Right ventricle myocardium inferior (tissue), 1 donor: ENCODE measurements at places on chromosomes 11 and 22.

GRCh38 chr22:29394931-29395581 lies 6.7 kb upstream of the AP1B1 start:
- no peak for DNase-seq

DNA sequence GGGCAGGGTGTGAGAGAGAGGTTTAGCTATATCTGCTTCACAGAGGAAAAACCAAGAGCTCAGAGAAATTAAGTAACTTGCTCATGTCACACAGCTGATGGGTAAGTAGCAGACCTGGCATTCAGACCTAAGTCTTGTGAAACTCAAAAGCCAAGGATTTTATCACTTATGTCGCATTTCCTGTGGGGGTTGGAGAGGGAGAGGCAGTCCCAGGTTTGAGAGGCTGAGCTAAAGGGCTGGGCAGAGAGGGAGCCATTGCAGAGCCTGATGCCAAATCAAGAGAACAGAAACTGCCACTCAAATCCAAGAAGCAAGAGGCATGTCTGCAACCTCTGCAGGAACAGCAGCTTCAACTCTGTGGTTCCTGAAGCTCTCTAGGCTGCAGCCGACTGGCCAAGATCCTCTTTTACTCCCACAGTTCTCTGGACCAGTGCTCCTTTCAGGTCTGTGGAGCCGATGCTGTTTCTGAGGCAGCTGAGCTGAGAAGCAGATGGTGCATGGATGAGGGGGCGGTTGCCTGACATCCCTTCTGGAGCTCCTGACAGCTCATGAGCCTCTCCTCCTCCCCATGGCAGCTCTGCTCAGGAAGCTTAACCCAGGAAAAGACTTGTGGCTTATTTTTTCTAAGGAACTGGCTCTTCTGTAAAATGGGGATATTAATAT lies 47.6 kb upstream of the NAV2 start:
- no peak for DNase-seq

- no peak for DNase-seq
These were observed 8.1 kb downstream of the RIC8A start for GRCh38 chr11:215581-216037.

- no peak for DNase-seq
These were observed 71.9 kb downstream of the BLID start for GRCh38 chr11:122044086-122044485.

- no peak for DNase-seq
These were observed 43.4 kb downstream of the GRAMD4 start for GRCh38 chr22:46663436-46664100.

- peak; percentile 26 for DNase-seq
These were observed 12.7 kb upstream of the MIEF1 start for GRCh38 chr22:39489094-39490068.

DNA sequence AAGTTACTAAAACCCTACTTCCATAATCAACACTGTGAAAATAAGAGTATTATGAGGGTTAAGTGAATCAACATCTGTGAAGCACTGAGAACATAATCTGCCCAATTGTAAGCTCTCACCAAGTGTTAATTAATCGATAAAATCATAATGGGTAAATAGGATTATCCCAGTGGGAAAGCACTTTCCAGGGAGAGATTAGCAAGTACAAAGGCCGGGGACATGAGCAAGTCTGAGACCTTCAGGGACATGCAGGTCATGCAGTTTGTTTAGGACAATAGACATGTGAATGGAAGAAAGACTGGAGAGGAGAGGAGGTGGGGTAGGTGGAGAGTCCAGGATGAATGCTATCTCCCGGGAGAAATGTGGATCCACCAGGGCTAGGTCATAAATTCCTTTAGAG lies 57.8 kb upstream of the FIBIN start:
- no peak for DNase-seq

DNA sequence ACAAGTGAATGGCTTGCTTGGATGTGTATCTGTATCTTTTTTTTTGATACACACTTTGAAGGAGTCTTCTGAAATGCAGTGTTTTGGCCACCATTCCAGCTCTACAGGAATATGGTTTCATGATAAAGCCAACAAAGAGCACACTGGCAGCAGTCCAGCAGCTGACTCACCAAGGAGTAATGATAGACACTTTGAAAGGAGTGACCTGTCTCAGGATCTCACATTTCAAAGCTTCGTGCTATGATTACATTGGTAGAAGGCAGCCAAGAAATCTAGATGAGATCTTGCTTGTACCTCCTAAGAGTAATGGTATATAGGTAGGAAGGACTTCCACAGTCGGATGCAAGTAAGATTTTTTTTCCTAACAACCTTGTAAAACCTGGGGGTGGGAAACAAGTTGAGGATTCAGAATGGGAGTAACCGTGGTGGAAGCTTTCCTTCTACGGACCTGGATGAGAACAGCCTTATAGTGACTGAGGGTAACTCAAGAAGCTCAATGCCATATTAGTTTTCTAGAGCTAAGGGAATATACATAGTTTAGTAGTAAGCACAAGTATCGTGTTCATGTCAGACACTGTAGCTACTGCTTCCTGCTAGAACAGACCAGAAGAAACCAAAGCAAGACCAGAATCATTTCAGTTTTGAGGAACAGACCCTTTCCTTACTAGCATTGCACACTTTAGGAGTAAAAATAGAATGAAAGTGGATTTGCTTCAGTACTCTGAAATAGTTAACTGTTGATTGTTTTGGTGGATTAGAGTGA lies 25.0 kb downstream of the MTMR3 start:
- DNase-seq = peak; percentile 83

DNA sequence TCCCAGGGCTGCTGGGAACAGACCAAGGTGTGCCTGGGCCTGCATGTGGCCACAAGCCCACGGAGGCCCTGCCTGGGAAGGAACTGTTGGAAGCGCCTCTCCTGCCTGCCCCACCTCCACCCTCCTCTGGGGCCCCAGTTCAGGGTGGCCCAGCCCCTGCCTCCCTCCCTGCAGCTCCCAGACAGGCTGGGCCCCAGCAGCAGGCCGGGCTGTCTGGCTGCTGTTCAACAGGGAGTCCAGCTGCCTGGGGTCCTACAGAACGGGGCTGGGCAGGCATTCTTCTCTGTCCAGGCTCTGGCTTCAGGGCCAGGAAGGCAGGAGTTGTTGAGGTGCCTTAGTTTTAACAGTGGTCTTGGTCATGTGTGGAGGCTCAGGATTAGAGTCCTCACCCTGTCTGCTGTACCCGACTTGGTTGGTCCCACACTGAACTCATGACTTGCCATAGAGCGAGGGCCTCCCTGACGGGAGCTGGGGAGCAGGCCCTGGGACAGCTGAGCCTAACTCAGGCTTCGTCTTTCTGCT lies 11.8 kb downstream of the PRDM11 start:
- DNase-seq = no peak

DNA sequence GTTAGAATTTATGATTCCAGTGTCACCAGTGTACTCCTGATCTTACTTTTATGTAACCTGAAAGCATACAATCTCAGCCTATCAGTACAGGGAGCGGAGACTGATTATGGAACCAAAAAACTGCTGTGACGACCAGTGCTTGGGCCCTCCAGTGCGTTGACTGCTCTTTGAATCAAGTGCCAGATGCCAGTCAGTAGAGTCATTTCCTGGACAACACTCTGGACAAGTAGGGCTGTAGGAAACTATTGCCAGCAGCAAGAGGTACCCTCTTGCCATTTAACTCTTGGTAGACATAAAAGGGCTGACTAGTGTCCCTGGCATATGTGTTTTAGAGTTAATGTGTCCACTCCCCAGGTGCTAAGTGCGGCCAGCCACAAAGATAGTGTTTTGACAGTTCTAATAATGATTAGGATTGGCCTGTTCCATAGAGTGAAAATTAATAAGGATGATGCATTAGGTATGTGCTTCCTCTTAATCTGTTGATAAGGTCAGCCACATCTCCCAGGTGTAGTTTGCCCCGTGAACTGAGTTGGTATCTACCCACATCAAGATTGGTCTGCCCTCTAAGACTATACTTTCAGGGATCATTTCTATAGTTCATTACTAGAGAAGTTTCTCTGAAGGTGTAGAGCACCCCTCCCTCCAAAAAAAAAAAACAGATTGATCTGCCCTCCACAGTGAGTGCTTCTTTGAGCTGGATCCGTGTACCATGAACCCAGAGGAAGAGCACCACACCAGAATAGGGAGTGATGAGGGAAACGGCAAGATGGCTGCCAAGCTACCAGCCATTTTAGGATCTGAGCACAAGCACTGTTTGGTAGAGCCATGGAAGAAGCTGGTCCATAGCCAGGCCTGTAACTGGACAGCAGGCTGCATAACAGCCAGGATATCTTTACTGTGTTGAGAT lies 20.7 kb upstream of the AIFM3 start:
- no peak for DNase-seq

DNA sequence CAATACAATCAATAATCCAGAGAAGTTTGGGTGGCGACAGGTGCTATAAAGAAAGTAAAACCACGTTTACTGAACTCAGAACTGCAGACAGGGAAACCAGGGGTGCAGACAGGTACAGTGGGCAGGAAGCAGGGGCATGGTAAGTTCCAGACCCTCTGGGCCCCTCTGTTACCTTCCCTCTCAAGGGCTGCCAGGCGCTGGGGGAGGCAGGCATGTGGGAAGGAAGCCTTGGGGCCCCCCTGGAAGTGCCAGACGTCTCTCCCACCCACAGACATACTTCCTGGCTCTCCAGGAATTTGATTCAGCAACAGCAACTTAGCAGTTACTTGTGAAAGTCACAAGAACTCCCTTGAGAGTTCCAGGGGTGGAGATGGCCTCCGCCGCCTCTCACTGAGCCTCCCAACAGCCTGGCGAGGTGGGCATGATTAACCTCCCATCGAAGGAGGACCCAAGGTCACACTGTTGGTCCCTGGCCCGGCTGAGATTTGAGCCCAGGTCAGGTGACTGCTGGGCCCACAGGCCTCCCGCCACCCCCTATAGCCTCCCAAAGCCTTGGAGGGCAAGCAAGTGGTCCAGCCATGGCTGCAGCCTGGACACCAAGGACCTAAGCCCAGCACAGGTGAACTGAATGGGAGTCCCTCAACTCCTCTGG lies 14.1 kb upstream of the TSKU start:
- DNase-seq = peak; percentile 73

DNA sequence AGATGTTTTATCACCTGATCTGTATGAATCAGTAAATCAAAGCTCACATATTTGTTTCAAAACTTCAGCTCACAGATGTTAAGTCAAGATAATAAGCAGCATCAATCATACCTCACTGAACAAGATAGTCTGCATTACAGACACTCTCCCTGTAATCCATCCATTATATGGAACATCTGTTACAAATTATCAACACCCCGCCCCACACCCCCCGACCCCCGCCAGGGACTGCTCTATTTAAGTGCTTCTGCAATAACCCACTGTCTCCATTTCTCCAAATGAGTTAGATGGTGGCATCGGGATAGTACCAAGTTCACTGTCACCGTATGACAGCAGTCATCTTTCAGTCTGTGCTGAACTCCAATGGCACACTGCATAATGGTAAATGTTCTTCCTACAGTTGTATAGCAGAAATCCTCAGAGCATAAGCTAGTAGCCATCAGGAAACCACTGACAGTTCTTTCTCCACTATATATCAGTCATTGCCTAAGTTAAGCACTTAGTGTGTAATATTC lies 447.0 kb upstream of the ARHGAP42 start:
- DNase-seq = no peak

GRCh38 chr11:35800970-35801953 lies 138.7 kb downstream of the TRIM44 start:
- DNase-seq = no peak

GRCh38 chr11:36274414-36274813 lies 14.8 kb downstream of the COMMD9 start:
- DNase-seq = no peak

DNA sequence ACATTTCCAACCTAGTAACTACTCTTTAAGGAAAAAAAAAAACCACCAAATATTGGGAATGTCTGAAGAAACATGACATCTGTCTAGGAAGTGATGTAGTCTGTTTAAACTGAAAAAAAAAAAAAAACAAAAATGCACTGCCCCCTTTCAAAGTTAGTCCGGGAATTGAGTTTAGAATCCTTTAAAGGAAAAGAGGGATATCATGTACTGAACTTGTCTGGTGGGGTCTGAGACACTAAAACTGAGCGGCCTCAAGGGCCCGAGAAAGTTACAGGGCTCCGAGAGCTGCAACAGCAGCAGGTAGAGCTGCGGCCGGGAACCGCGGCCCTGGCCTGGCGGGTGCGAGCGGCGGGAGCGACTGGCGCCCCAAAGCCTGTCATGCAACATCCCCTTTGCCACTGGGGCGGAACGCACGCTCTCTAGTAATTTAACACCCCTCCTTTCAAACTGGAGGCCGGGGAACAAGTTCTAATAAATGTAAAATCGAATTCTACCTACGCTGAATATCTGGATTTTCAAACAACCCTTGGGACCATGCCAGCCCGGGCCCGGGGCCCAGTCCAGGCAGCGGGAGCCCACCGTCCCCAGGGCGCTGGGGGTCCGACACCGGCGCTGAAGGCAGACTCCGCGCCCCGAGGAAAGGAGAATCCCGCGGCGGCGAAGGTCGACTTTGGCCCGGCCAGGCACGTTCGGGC lies 736 bp downstream of the RDX start:
- DNase-seq = peak; percentile 75

DNA sequence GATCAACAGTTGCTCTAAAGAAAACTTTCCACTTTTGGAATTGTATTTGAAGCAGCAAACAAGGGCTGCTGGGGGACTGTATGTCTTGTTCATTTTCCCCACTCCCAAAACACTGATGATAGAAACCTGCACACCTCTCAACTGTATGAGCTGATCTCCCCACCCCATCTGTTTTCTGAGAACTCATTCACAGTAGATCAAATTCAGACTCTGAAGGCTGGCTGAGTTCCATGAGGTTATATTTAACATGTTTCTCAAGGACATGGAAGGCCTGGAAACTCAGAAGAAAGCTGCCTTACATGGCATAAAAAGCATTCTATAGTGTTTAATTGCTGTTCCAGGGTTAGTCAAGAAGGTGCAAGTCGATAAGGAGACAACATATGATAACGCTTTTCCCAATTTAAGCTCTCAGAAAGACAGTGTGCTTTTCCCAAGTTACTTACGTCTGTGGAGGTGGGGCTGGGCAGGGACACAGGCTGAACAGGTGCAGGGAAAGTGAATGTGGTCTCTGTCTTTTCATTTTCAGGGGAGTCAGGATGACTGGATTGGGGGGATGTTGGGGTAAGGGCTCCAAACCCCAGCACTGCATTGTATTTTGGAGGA lies 23.0 kb downstream of the LARGE2 start:
- no peak for DNase-seq

DNA sequence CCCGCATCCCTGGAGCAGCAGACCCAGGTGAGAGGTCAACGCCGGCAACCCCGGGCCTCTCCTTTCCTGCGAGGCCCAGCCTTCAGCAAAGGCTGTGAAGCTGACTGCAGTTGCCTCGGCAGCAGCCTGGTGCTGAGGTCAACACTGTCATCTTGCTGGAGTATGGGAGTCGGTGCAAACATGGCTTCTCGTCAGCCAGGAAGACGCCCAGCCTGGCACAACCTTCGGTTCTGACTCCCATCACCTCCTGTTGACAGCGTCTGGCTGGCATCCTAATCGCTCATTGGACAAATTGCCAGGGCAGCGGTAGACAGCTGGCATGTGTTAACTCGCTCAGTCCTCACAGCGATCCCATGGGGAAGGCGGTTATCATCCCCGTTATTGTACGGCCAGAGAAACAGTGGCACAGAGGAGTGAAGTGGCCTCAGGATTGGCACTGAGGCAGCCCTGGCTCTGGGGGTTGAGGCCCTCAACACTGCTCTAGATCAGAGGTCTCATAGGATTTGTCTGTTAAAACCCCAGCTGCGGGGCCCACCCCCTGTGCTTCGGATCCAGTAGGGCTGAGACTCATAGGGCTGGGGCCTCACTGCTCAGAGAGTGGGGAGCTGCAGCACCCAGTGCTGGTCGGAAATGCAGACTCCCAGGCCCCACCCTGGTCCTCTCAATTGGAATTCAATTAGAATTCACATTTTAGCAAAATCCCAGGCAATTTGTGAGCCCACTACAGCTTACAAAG lies 39.3 kb upstream of the TP53I11 start:
- peak; percentile 91 for DNase-seq

- DNase-seq = no peak
These were observed 56.5 kb downstream of the NAT10 start for GRCh38 chr11:34161812-34162492.
